ENCODE measurements at places on chromosomes 16 and 17.

- DNase-seq, result no peak
Observed at GRCh38 chr17:57881783-57882351, 32.0 kb upstream of the MRPS23 start.

GRCh38 chr16:34801875-34802274 lies 1342.5 kb downstream of the TP53TG3F start:
- DNase-seq, result no peak

DNA sequence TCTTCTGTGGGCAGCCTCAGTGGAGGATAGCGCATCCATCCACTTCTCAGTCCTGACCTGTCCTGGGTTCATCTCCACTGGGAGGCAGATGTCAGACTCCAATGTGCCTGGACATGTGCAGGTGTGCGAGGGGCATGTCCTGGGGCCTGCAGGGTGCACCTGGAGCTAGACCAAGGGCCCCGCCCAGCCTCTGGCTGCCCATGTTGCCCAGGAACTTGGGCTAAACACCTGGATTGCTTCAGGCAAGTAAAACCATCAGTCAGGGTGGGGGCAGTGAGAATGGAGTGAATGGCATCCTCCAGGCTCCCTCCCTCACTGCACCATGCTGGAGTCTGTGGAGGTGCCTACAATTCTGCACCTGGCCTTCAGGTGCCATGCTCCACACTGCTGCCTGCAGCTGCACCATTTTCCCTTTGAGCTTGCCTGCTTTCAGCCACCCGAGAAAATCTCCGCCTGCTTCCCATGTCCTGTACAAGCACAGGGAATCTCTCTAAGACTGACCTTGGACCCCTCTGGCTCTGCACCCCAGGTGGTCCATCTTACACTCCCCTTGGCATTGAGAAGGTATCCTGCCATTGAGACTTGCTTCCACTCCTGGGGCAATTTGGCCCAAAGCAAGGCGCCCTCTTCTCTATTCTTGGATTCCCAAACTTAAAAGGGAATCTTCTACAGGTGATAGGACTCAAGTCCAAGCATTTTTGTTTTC lies 2.1 kb upstream of the MFSD6L start:
- DNase-seq, result no peak

GRCh38 chr17:31595666-31596381 lies 204.3 kb downstream of the RAB11FIP4 start:
- no peak for DNase-seq

DNA sequence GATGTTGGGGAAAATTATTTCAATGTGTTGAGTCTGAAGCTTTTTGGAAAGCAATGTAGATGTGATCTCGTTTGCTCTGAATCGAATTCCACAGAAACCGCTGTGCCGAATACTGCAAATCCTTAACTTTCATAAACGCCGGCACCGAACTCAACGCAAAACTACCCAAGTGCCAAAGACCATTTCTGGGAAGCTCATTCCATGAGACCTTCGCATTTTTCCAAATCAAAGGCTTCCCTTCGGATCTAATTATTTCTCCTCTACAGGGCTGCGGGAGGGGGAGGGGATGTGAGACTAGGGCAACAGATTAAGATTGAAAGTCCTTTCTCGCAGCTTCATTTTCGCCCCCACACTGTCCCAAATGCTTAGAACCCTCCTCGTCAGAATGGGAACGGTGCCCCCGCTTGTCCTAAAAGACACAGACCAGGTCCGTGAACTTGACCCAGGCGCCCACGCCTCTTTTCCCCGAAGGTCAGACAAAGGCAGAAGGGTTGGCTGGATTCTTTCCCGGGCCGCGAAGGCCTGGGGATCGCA lies 4.0 kb downstream of the PRAC1 start:
- DNase-seq, result no peak

DNA sequence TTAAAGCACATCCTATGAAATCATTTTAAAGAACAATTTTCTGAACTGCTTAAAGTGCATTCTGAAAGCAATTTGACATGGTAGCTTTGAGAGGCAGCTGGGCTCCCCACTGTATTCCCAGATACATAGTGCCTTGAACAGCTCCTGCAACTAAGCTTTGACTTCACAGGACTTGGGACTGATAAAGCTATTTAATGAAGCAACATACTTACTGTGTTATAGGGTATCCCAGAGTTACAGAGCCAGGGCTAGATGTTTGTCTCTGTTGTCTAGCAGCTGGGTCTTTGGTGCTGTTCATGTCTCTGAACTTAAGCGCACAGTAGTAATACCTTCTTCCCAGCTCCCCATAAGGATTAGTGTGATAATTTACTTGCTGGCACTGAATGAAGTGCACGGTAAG lies 862 bp downstream of the ACSM1 start:
- no peak for DNase-seq

DNA sequence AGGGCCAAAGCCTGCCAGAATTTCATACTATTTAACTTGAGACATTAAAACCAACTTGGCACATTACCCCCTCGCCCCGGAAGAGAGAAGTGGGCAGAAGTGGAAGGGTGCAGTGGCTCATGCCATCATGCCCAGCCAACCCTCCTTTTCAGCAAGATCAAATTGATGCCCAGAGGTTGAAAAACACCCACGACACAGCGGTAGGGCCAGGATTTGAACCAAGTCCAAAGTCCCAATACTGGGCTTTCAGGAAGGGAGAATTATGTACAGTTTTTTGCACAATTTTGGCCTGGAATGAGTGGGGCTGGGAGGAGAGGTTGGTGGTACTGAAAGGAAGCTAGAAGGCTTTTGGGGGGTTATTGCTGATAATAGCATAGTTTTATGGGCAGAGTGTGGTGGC lies 11.0 kb downstream of the PDP2 start:
- DNase-seq, result no peak

- DNase-seq, result no peak
Observed at GRCh38 chr17:38591759-38592241, 14.0 kb downstream of the SRCIN1 start.

GRCh38 chr16:53678756-53679343 lies 24.8 kb downstream of the RPGRIP1L start:
- no peak for DNase-seq

DNA sequence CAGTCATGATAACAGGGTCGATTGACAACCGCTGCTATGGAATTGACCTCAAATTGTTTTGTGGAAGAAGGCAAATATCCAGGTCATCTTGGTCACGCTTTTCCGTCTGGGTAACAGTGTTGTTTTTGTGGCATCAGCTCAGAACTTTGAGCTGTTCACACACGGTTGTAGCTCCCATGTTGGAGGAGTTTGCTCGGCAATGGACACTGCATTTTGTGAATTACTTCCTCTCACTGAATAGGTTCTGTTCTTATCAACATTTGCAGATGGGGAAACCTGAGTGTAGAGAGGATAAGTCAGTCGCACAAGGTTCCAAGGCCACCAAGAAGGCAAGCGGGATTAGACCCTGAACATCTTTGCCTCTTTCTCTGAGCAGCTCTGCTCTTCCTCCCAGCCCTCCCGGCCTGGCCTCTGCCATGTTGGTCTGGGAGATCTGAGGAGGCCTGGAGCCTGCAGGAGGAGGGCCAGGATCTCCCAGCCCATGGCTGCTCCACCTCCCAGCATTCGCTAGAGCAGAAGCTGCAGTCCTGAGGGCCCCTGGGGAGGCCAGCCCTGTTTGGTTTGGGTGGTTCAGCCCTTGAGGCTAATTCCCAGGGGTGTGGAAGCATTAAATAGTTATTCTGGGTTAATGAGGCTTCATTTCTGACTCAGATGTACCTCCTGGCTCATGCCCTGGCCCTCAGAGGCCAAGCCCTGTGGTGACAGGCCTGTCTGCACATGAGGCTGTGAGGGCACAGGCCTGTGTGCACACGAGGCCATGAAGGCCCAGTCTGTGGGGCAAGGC lies 154.1 kb upstream of the PLCG2 start:
- no peak for DNase-seq

DNA sequence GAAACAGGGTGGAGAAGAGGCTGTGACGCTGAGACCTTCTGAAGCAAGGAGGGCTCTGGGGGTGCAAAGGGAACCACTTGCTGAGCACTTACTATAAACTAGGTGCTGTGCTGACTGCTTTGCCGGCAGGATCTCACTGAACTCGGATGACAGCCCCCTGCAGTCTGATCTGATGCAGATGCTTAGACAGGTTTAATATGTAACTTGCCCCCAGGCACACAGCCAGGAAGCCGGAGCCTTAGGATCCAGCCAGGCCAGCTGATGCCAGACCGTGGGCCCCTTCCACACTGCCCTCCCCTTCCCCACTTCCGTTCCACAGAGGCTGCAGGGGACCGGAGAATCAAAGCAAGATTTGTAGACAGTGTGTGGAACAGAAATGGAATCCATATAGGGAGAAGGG lies 23.1 kb downstream of the SPACA3 start:
- no peak for DNase-seq

- DNase-seq, result peak; percentile 64
Observed at GRCh38 chr17:6421700-6422604, 13.0 kb downstream of the AIPL1 start.

GRCh38 chr17:36204724-36205500 lies 6.0 kb upstream of the CCL4L2 start:
- DNase-seq, result no peak

- DNase-seq, result no peak
Observed at GRCh38 chr17:74271901-74272561, 2.0 kb upstream of the DNAI2 start.

DNA sequence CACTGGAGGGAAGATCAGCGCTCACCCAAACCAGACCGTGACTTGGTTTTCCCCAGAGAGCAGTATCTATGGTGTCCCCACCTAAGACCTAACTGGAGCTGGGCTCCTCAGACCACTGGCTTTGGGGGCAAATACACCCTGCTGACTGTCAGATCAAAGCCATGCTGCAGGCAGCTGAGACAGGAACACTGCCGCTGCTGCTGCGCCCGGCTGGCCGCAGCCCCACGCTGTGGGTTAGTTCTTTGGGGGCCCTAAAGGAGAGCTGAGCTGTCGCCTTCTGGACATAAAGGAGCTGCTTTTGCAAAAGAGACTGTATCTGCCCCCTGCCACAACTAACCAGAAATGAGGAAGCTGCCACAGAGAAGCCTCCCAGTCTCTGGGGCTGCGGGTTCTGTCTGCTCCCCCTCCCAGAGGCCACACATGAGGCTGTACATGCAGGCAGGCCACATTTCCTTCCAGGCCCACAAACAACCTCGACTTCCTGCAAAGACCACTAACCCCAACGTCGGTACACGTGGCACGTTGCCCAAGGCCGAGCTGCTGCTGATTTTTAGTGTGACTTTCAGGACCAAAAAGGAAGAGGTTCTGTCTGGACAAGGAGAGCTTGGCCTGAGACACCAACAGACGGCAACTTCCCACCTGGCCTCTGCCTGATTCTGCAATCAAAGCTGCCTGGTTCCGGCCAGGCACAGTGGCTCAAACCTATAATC lies 18.2 kb upstream of the ABR start:
- no peak for DNase-seq

GRCh38 chr16:9112166-9112843 lies 20.9 kb downstream of the HAPSTR1 start:
- no peak for DNase-seq

DNA sequence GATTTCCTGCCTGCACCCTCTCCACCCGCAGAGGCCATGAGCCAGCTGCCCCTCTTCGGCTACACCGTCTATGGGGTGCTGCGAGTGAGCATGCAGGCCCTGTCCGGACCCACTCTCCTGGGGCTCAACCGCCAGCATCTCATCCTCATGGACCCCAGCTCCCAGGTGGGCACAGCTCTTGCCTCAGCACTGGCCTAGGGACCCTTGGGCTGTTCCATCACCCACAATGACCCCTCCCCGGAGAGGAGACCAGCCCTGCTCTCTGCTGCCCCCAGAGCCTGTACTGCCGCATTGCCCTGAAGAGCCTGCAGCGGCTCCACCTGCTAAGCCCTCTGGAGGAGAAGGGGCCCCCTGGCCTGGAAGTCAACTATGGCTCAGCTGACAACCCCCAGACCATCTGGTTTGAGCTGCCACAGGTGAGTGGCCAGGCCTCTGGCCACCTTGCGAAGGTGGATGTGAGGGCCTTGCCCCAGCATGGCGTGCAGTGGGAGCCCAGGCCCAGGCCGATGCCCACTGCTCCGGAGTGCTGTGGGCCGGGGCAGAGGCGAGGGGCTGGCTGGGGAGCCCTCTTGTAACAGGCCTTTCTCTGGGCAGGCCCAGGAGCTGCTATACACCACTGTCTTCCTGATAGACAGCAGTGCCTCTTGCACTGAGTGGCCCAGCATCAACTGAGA lies 7.3 kb upstream of the SMIM5 start:
- DNase-seq, result no peak

DNA sequence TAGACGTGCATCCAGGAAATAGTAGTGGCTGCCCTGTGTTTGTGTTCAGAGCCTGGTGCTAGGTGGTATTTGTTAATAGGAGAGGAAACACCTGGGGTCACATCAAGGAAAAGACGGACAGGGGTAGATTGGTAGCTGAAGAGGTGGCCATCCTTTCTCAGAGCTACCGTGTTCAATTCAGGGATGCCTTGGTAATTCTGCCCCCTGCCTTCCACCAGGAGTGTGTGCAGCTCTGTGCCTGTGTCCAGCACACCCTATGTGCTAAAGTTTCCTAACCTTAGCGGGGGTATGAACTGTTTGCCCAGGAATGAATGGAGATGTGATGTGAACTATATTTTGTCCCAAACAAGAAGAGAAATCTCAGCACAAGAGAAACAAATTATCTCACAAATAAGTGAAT lies 174.1 kb upstream of the MPHOSPH6 start:
- no peak for DNase-seq

GRCh38 chr16:57403965-57404817 lies at the start of gene CCL17:
Gene CCL17 (plus strand): TSS chr16:57404767. CDS start chr16:57413933, 9,166 bp downstream.
- no peak for DNase-seq

DNA sequence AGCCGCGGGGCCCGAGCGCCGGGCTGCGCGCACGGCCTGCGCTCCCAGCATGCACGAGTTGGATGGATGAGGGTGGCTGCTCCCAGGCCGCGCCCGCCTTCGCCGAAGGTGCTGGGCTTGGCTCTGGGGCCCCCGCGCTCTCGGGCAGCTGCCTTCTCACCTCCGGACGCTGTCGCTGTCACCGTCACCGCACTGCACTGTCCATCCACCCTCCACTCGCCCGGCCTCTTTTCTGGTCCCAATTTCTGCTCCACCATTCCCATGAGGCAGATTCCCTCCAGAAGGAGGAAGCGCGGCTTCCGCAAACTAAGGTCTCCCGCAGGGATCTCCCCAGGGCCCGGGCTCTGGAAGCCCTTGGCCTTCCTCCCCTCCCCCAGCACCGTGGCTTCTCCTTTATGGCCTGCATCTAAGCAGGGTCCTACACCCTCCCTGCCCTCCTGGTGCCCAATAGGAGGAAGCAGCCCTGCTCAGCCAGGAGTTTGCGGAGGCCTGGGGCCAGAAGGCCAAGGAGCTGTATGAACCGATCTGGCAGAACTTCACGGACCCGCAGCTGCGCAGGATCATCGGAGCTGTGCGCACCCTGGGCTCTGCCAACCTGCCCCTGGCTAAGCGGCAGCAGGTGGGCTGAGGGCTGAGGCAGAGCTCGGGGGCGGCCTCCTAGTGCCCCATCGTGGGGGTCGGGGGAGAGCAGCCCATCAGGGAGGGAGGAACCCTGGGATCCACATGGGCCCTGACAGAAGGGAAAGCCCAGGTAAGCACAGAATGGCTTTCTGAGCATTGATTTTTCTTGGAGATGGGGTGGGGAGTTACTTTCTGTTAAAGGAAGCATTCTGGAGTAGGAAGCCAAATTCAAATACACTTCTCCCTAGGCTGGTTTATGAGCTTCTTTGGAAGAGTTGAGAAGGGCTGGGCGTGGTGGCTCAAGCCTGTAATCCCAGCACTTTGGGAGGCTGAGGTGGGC lies 899 bp downstream of the ACE start:
- no peak for DNase-seq
